RWPE1 (cell line): ENCODE measurements at places on chromosomes 6 and 20.

DNA sequence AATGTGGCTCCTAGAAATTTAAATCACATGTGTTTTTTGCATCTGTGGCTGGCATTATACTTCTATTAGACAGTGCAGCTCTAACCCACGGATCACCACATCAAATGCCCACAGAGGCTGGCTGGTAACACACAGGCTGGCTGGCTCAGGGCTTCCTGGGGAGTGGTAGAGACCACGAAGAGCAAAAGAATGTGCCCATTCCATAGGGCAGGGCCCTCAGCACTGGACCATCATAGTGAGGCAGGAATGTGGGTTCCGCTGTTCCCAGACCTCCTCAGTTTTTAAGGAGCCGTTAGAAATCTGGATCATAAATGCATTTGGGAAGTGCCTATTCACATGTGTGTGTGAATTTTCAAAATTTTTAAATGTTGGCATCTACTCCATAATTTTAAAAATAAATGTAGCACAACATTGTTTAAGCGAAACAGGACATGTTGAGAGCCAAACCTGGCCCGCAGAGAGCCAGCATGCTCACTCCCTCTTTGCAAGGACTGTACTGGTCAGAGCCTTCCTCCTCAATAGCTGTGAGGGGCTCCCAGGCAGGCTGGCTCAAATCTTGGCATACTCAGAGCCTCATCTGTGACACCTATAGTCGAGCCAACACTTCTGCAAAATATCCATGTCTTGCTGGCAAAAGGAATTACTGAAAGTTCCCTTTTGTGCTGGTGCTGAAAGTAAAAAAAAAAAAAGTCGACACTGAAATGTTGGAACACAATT, 190.5 kb downstream of the FNDC1 start:
- no peak for DNase-seq

DNA sequence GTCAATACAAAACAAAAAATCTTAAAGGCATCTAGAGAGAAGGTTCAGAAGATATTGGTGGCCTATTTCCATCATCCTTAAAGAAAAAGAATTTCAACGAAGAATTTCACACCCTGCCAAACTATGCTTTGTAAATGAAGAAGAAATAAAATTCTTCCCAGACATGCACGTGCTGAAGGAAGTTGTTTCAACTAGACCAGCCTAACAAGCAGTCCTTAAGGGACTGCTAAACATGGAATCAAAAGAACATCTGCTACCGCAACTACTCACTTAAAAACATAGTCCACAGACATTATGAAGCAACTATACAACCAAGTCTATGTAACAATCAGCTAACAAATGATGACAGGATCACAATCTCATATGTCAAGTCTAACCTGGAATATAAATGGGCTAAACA, 584.9 kb upstream of the PTCHD4 start:
- DNase-seq = no peak

DNA sequence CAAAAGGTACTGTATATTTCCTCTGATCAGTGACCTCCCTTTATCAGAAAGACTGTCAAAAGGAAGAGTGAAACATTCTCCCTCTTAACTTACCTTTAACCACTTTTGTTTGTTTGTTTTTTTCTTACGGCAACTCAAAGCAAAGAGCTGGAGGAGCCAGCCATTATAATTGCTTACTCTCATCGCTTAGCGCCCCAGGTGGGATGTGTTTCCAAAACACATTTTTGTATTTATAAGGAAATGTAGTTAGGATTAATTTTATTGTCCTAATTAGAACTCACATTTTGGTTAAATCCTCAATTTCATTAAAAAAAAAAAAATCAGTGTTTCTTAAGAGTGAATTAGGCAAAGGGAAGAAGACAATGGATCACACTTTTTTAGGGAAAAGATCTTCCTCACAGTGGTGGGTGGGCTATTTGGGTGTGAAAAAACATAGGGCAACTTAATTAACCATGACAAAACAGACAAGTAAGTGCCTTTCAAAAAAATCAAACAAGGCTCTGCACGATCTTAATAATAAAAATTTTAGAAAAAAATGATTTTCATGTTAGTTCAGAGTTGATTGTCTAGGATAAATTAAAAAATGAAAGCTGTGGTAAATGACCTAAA, 1.2 kb upstream of the PHACTR2 start:
- no peak for DNase-seq

DNA sequence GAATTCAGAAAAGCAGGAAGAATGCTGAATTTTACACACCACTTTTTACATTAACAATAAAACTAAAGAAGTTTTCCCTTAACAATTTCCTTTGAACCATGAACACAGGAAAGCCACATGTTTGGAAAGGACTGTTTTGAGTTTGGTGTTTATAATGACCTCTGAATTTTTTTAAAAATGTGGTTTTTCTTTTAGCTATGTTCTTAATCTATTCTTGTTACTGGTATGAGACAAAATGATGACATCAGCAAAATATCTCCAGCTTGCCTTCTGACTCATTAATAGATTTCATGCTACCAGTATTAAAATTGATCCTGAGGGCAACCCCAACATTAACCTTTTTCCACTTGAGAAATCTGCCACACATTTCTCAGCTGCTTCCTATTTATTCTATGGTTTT, 217.5 kb upstream of the THEMIS start:
- no peak for DNase-seq

GRCh38 chr6:134175532-134176263, 123.3 kb upstream of the SLC2A12 start:
- peak; percentile 42 for DNase-seq
